ENCODE measurements at places on chromosomes 1 and 21.

DNA sequence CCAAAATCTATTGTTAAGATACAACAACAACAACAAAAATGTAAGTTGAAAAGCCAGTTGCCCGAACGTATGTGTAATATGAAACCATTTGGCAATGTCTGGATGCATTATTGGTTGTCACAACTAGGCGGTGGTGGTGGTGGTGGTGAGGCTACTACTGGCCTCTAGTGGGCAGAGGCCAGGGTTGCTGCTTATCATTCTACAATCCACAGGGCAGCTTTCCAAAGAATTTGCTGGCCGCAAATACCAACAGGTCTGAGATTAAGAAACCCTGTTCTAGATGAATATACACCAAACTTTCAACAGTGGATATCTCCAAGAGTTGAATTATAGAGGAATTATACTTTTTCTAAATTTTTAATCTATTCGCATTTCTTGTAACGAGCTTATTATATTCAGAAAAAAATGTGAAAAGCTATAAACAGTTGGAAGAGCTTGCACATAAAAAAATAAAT is 26.8 kb upstream of the ZNF697 start:
- no peak for DNase-seq

DNA sequence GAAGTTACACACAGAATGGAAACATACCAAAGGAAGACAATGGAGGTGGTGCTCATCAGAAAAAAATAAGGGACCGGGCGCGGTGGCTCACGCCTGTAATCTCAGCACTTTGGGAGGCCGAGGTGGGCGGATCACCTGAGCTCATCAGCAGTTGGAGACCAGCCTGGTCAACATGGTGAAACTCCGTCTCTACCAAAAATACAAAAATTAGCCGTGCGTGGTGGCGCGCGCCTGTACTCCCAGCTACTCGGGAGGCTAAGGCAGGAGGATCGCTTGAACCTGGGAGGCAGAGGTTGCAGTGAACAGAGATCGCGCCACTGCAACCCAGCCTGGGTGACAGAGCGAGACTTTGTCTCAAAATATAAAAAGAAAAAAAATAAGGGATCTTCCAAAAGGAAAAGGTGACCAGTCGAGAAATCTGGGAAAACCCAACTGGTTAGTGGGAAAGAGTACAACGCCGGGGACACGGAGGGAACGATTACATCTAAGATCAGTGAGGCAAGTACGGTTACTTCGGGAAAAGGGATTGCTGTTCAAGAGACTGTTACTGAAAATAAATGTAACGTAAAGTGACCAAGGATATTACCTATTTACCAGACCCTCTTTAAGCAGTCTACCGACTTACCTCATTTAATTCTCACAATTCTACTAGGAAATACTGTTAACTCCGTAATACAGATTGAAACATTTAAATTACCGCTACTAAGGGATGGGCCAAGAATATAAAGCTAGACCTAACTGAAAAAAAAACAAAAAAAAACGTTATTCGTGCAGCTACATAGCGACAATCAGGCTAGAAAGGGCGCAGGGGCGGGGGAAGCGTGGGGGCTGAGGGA is 822 bp downstream of the CCT3 start:
- DNase-seq, result no peak

DNA sequence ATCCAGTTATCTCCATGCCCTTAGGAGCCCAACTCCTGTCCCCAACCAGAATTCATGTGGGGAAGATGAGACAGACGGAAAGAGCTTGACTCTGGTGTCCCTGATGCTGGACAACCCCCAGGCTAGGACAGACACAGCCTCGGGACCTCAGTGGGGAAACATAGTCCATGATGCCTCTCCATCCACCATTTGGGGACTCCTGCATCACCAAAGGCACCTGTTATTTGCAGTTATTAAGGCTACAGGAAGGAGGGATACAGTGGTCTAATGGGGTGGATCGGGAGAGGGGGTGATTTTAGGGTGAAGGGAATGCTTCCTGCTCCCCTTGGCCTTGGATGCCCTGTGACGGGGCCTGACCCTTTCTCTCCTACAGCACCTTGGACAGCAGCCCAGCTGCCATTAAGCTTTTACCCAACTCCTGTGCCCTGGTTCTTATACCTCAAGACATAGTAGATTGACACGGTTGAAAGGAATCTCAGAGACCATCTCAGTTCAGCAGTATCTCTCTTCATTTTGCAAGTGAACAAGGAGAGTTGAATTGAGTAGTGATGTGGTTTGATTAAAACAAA is 111.6 kb downstream of the MATN1 start:
- no peak for DNase-seq

GRCh38 chr1:201599548-201599947 is 60.6 kb downstream of the NAV1 start:
- no peak for DNase-seq

GRCh38 chr1:113861641-113862040 is 9.9 kb downstream of the PTPN22 start:
- DNase-seq, result peak; percentile 26

GRCh38 chr1:8970870-8971337 is 25.2 kb downstream of the CA6 start:
- DNase-seq, result no peak

- DNase-seq, result no peak
Measured at GRCh38 chr1:150473659-150474058, 13.6 kb upstream of the TARS2 start.

DNA sequence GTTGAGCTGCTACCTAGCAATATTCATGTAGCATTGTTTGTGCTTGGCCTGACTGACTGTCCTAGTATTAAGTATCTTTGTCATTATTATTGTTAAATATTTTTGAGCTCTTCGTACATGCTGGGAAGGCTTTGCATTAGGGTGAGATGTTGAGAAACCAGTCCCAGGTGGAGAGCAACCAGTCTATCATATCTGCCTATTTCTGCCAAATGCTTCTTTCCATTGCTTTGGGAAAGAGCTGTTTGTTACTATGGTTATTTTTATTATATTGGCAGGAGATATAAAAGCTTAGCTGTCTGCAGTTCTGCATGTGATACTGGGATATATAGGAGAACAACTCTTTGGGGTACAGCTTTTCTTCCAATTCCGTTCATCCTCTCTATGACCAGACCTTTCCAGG is 85.1 kb downstream of the CLDN17 start:
- no peak for DNase-seq

DNA sequence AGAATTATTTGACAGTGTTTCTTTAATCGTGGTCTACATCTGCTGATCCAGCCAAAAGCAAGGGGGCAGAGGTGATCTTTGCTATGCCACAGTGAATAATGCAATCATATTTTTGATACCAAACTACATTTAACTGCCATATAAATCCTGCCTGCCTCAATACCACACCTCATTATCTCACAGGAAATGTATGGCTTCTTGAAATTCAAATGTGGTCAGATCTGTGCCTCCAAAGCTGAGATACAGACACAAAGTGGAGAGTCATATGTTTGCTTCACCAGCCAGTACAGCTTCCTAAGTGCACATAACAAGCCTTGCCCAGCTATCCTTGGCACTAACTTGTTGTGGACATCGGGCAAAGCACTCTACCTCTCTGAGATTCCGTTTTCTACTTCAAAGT is 250.0 kb upstream of the NFIA start:
- DNase-seq, result no peak

- peak; percentile 10 for DNase-seq
Measured at GRCh38 chr1:179169616-179170467, 59.6 kb downstream of the ABL2 start.

DNA sequence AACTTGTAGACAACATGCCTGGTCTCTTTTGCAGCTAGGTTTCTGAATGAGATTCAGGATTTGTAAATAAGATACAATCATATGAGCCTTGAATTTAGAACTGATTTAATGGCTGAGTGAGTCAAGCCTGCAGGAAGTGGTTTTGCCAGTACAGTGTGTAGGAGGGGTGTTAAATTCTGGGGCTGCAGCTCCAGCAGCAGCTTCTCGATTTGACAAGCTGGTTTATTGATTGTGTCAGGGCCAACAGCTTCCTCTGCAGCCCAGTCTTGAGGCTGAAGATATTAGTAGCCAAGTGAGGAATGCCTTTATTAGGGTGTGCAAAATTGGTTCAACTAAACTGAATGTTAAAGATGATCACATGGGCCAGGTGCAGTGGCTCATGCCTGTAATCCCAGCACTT is 11.5 kb upstream of the PLA2G5 start:
- no peak for DNase-seq

DNA sequence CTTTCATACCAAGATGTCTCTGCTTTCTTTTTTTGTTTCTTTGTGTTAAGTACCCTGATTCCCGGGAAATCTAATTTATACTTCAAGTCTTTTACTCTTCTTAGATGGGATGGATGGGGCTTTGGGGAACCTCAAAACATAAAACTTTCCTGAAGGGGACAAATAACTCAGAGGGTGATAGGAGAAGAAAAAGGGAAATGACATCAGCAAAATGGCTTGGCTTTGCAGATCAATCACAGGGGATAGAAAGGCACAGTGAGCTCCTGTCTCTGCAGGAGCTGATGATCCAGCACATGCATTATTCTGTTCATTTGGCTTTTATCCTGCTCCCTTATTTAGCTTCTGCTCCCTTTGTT is 1.4 kb upstream of the CA14 start:
- DNase-seq, result no peak

- no peak for DNase-seq
Measured at GRCh38 chr1:65469126-65469888, 48.8 kb downstream of the LEPR start.

- DNase-seq, result no peak
Measured at GRCh38 chr1:53279296-53280200, 41.2 kb upstream of the MAGOH start.

GRCh38 chr1:12275370-12275769 is 45.5 kb downstream of the VPS13D start:
- peak; percentile 11 for DNase-seq

- no peak for DNase-seq
Measured at GRCh38 chr21:31334648-31335121, 9.4 kb downstream of the TIAM1 start.

GRCh38 chr1:1082239-1082775 is 8.2 kb upstream of the RNF223 start:
- no peak for DNase-seq

DNA sequence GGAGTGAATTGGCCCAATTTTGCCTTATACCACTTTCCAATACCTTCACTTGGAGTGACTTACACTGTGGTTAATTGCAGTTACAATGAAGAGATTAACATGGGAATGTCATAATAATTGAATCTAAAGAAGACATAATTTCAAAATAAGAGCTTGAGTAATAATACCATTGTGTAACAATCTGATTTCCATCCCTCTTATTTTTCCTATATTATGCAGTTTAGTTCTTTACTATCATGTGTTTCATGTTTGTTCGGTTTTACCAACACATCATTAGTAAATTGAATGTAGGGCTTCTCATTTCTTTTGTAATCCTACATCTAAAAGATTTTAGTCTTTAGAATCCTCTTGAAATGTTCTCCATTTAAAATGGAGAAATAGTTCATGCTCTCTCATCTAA is 19.2 kb upstream of the XPR1 start:
- DNase-seq, result no peak

DNA sequence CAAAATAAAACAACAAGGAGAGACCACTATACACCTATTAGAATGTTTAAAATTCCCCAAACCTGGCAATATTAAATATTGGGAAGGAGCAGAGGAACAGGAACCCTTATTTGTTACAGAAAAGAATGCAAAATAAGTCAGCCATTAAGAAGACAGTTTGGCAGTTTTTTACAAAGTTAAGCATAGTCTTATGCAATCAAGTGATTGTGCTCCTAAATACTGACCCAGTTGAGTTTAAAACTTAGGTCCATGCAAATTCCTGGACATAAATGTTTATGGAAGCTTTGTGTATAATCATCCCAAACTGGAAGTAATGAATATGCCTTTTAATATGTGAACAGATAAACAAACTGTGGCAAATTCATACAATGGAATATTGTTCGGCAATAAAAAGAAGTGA is 72.9 kb upstream of the RGS4 start:
- DNase-seq, result no peak

- no peak for DNase-seq
Measured at GRCh38 chr1:182608845-182609610, 4.8 kb upstream of the RGS16 start.

GRCh38 chr21:34705011-34705410 is 36.2 kb downstream of the CLIC6 start:
- no peak for DNase-seq
